Right kidney (tissue), 9 donors: ENCODE measurements at places on chromosomes 16 and 17.
A peak's percentile ranks its signal among the peaks of the same experiment; 100 is the strongest.

DNA sequence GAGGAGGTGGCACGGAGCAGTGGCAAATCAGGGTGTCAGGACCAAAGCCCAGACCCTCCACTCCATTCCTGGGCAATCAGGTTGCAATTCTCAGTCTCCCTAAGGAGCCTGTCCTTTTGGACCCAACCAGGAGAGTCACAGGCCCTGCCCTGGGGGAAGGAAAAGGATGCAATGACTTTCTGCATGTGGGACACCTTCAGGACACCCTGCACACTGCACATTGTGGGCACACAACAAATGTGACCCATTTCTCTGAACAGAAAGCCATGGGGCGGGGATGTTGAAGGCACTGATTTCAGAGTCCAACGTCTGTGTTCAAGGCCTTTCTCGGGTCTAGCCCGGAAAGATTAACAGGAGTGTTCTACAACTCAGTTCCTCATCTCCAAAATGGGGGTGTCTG lies 286.2 kb upstream of the FOXF1 start:
- DNase-seq: no peak

- DNase-seq: no peak
Measured at GRCh38 chr17:1473841-1474240, 17.8 kb upstream of the CRK start.

DNA sequence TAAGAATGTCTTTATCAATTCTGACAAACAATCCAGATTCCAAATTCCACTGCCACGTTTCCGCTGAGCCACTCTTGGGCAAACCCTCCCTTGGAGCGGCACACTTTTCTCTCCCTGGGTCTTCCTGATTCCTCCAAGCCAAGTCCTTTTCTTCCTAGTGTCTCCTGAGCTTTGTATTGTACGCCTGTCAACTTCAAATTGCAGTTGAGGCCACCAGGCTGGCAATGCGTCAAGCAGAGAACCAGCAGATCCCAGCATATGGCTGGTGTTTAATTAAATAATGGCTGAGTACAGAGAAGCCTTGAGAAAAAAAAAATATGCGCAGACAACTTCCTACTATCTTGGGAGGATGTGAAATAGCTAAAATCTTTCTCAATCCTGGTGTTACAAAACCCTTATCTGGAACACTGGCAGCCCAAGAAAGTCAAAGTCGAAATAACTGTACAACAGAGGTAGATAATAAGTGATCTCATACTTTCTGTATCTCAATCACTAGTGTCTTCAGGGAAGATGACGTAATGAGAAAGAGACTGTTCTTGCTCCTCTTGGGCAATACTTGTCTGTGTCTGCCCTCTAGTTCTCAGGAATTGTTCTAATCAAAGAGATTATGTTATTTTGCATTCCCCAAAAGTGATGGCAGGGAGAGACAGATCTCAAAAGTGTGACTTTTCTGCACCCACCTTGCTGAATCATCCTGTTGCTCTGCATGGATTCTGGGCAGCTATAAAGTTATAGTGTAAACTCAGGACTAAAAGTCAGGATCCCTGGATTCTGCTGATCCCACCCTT lies 15.0 kb downstream of the SMIM36 start:
- no peak for DNase-seq

- DNase-seq: no peak
Measured at GRCh38 chr16:31880322-31880979, 6.8 kb downstream of the ZNF267 start.

DNA sequence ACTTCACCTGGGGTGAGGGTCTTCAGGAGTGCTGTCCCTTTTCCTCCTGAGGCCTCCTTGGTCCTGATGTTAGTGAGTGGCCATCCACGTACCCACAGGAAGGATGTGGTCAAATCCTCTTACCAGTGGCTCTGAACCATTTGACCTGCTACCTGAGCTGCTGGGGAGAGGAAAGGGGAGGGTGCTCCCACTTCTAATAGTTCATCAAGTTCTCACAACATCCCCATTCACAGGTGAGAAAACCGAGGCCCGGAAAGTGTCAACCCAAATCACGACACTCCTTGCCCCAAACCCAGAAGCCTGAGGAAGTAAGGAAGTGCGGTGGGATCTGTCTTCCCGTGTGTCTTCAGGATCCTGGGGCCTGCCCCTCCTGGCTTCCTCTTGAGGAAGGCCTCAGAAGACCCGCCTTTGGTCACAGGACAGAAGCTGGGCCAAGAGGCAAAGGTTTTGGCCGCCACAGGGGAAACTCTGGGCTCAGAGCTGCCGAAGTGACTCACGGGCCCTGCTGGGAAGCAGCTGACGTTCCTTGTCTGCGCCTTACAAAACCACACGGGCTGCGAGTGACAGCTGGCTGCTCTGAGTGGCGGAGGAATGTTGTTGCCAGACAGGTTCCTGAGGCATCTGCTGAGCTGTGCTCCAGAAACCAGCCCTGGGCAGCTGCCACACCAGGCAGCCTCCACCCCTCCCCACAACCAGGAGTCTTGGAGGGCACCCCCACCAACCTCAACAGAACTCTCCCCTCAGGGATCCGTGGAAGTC lies 13.9 kb upstream of the KIFC3 start:
- DNase-seq: no peak

GRCh38 chr16:88971371-88972097 lies 5.5 kb downstream of the CBFA2T3 start:
- no peak for DNase-seq

GRCh38 chr17:16415031-16415924 lies at the start of gene TRPV2:
Gene TRPV2, plus strand, starts transcription at chr17:16415571. Its CDS starts 2,098 bp downstream, at chr17:16417669.
- DNase-seq: no peak

DNA sequence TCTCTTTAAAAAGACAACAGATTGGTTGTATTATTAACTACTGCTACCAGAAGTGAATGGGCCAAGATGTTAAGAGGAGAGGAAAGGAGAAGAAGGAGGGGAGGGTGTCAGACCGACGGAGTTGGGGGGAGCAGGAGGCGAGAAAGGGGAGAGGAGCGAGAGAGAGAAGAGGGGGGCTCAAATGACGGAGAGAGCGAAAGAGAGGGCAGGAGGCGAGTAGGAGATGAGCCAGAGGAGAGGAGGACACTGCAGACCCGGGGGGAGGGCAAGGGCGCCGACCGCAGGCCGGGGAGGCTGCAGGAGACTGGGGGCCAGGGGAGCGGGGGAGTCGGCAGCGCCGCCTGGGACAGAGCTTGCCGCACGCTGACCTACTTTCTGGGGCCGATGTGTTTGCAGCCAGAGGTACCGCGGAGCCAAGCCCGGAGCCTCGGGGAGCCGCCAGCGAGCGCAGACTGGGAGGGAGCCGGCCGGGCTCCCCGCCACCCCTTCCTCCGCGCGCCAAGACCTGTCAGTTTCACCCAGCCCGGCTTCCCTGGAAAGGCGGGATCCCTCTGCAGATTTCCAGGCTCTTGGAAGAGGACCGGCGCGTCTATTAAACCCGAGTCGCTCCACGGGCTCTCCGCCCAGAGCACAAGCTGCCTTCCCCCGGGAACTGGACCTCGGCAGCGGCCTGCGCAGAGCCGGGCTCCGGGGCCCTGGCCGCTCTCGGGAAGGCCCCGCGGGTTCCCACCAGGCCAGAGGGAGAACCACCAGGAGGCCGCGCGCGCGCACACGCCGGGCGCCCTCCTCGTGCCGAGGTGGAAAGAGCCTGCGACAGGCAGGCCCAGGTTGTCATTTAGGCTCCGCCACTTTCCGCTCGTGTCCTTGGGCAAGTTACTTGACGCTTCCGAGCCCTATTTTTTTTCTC lies 74.6 kb downstream of the CMC2 start:
- peak; percentile 89 for DNase-seq

DNA sequence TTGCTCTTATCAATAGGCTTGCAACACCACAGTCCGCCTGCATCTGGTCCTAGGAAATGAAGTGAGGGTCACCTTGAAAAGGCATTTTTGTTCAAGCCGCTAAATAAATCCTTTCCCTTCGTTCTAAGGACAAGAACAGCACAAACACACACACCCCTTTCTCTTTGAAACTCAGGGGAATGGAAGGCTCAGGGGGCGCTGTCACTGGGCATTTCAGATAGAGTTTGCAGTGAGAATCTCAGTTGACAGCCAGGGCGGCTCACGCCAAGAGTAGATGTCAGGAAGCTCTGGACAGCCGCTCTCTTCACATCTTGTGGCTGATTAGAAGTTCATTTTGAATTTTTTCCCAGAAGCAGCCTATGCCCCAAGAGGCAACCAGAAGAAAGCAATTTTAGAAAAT lies 39.8 kb downstream of the ABAT start:
- DNase-seq: no peak
